Muscle of arm (tissue), 14 donors: ENCODE measurements at places on chromosomes 12 and 14. TPM values are rescaled to one million over a fixed set of nuclear protein-coding genes. Genes with fewer than 3 reads are reported as not detected.
A peak's percentile ranks its signal among the peaks of the same experiment; 100 is the strongest.

The TMEM132C gene
- polyA plus RNA-seq = 2.5 TPM

DNA sequence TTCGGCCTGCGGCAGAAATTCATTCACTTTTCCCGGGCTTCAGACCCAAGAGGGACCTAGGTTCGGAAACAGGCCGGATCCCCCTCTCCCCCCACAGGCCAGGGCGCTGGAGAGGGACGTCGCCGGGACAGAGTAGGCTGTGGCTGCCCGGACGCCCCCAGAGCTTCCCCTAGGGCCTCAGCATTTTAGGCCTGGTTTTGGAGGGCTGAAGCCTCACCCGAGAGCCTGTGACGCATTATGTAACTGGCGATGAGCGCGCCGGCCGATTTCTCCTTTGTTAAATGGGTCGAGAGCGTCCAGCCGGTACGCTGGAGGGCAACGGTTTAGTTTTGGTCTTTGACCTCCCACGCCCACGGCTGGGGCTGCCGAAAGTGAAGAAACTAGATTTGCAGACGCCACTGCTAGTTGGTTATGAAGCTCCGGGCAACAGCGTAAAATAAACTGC is 657 bp downstream of the PEBP1 start:
- DNase-seq = peak; percentile 25

- no peak for DNase-seq
Measured at GRCh38 chr12:123063535-123063934, 83.1 kb downstream of the ARL6IP4 start.

GRCh38 chr14:32211068-32211404 is 8.0 kb upstream of the RNU6-8 start:
- DNase-seq = no peak

DNA sequence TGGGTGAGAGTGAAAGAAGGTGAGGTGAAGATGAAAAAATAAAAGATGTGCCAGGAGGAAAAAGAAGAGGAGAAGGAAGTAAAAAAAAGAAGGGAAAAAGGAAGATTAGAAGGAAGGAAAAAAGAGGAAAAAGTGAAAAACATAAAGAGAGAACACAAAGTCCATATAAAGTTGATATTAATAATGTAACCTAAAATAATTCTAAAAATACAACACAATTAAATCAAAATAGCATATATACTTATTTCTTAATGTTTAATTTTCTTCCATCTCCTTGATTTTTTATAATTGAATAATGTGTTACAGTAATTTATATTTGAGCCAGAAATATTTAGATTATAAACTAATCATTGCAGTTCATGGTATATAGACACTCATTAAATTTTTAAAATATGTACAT is 124.4 kb upstream of the NOVA1 start:
- DNase-seq = no peak
